Astrocyte (in vitro differentiated cells and primary cell): ENCODE measurements at places on chromosomes 6 and 20. TPM values are rescaled to one million over a fixed set of nuclear protein-coding genes. Genes with fewer than 3 reads are reported as not detected.

DNA sequence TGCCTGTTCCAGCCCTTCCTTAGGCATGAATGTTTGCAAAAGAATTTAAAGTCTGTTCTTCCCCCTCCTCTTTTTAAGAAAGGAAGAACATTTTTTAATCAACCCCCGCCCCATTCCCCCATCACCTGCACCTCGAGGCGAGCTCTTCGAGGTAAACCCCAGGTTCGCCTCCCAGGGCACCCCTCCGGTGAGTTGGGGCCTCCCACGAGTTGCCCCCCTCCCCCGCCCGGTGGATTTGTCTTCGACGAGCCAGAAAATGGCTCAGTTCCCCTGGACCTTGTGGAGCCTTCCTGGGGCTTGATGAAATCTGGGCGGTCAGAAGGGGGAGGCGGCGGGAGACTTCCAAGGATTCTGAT, 256 bp upstream of the OVOL2 start:
- no peak for DNase-seq
- H3K4me3 ChIP-seq: no peak overlapping the region
- H3K36me3 ChIP-seq: no peaks in the 10 kb centered on the region
- H3K4me1 ChIP-seq: no peaks in the 10 kb centered on the region
- H3K27me3 ChIP-seq: peaks cover 63% of the 10 kb centered on the region

DNA sequence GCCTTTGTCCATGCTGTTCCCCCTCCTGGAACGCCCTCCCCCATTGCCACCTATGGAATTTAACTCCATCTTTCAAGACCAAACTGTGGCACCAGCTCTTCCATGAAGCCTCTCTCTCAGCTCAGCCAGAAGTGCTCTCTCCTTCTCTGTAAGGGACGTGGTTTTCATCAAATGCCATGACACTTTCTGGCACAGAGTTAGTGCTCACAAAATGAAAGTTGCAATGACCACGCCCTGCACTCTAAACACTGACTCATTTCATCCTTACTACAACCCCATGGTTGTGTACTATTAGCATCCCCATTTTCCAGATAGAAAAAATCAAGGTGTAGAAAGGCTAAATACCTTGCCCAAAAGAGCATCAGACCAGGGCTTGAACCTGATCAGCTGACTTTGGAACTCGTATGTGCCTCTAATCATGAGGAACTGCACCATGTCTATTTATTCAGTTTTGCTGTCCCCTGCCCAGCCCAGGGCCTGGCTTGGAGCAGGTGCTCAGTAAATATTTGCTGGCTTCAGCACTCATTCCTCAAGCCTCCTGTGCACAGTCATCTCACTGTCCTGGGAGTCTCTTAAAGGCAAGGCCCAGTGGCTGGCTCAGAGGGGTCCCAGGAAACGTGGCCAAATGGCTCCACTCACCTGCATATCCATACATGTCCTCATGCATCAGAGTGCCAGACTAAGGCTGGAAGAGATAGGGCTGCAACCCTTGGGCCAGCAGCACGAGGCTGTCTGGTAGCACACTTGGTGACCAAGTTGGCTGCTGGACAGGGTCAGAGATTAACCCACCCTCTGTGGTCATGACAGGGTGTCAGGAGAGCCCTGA, 77.9 kb downstream of the MRPL14 start:
- no peaks in the 10 kb centered on the region for H3K27me3 ChIP-seq
- peaks cover 57% of the 10 kb centered on the region for H3K4me1 ChIP-seq
- DNase-seq: peak; percentile 51
- no peak overlapping the region for H3K4me3 ChIP-seq
- no peaks in the 10 kb centered on the region for H3K36me3 ChIP-seq

DNA sequence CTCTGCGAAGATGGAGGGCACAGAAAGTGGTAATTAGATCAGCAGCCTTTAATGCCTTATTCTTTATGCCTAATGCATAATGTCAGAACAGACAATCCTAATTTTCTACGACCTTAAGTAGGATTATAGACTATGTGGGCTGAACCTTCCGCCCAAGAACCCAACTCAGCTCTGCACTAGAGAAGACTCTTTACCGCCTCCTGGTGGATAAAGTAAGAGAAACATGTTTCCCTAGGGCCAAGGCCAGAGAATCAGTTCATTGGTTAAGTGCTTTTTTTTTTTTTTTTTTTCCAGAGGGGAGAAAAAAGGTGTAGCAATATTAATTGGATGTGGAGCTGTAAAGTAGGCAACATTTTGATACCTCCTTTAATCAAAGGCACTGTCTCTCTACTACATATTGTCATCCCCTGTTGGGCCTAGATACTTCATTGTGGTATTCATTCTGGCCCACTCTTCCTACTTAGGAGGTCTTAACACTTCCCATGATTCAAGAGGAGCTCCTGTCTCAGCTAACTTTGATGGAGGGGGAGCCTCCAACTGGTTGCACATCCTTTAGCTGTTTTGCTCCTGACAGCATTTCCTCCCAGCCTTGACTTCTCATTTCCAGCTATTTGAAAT, 124.9 kb upstream of the NRN1 start:
- H3K4me3 ChIP-seq: no peak overlapping the region
- no peaks in the 10 kb centered on the region for H3K4me1 ChIP-seq
- DNase-seq: no peak
- H3K27me3 ChIP-seq: no peaks in the 10 kb centered on the region
- no peaks in the 10 kb centered on the region for H3K36me3 ChIP-seq

GRCh38 chr20:59221049-59221706, 57.6 kb downstream of the ZNF831 start:
- H3K27ac ChIP-seq: no peak overlapping the region
- no peak overlapping the region for H3K4me3 ChIP-seq
- H3K27me3 ChIP-seq: peaks cover 27% of the 10 kb centered on the region
- peaks cover 5% of the 10 kb centered on the region for H3K4me1 ChIP-seq
- DNase-seq: no peak

DNA sequence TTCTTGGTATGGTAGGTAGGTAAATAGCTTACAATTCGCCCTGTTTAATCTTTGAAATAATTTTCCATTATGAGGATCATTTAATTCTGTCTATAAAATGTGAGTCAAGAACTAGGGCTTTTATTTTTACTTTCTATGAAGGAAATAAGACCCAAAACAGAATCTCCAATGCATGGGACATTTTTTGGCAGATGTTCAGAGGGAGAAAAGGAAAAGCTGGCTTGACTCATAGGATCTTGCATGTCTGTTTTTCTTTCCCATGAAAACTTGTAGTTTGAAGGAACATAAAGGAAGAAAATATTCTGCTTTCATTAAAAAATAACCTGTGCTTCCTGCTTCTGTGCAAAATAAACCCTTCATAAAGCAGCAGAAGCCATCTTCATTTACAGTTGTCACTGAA, 143.1 kb upstream of the INSM1 start:
- H3K4me1 ChIP-seq: no peaks in the 10 kb centered on the region
- no peak for DNase-seq
- no peaks in the 10 kb centered on the region for H3K27me3 ChIP-seq
- no peaks in the 10 kb centered on the region for H3K36me3 ChIP-seq

- H3K27ac ChIP-seq: no peak overlapping the region
- H3K27me3 ChIP-seq: no peaks in the 10 kb centered on the region
- H3K4me1 ChIP-seq: no peaks in the 10 kb centered on the region
- DNase-seq: peak; percentile 69
Observed at GRCh38 chr6:34901930-34902329, 12.9 kb downstream of the ANKS1A start.

GRCh38 chr6:14211562-14211942, 94.0 kb downstream of the CD83 start:
- DNase-seq: peak; percentile 18
- H3K4me1 ChIP-seq: peaks cover 16% of the 10 kb centered on the region
- H3K4me3 ChIP-seq: peak overlapping the region; percentile 64
- no peaks in the 10 kb centered on the region for H3K36me3 ChIP-seq
- no peaks in the 10 kb centered on the region for H3K27me3 ChIP-seq

CLPSL1 gene
- total RNA-seq: not detected in 2 replicates

PKIB gene
- total RNA-seq: 64.1 and 74.6 TPM in 2 replicates

PKIG gene
- 27.8 and 30.1 TPM in 2 replicates for total RNA-seq
